ELR (cell line): ENCODE measurements at places on chromosomes 3 and 15.

DNA sequence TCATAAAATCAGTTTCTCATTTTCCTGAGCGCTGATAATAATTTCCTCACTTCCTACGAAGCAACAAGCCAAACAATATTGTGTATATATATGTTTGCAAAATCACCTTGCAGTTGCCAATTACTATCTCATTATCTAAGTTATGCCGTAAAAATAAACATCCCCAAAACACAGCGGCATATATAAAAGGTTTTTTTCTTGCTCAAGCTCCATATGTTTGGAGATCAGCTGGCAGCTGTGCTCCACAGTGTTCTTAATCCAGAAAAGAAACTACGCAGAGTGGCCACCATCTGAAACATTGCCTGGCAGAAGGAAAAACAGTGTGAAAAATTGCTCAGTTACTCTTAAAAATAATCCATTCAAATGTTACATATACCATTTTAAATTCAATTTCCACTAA lies 951.4 kb downstream of the PLOD2 start:
- no peak for DNase-seq

- DNase-seq: no peak
Measured at GRCh38 chr3:2790266-2790815, 319.8 kb downstream of the IL5RA start.

- peak; percentile 3 for DNase-seq
Measured at GRCh38 chr3:104873331-104873730, 493.4 kb upstream of the ALCAM start.

GRCh38 chr3:111283165-111283564 lies 211.5 kb downstream of the NECTIN3 start:
- no peak for DNase-seq

GRCh38 chr15:77504306-77504705 lies 83.6 kb downstream of the HMG20A start:
- DNase-seq: no peak

DNA sequence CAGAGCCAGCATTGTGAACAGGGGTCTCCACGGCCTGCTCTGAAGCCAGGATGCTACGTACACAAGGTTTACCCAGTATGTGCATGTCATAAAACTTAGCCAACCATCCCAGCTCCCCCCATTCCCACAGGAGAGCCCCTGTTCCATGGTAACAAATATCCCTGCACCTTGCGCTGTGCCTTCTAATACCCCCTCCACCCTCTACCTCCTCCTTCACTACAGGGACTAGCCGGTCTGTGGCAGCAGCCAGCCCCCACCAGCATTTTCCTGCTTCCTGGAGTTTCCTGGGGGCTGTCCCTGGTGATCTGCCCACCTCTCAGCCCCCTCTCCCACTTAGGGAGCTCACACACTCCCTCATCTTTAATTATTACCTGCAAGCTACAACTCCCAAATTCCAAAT lies 20.4 kb downstream of the ACSBG1 start:
- DNase-seq: no peak
